Activated CD4-positive, CD25-positive, alpha-beta regulatory T cell (primary cell): ENCODE measurements at places on chromosomes 1 and 21.

- DNase-seq = no peak
These were observed 9.3 kb downstream of the F5 start for GRCh38 chr1:169576935-169577331.

GRCh38 chr1:32733582-32734321, 31.2 kb upstream of the SYNC start:
- DNase-seq = no peak

DNA sequence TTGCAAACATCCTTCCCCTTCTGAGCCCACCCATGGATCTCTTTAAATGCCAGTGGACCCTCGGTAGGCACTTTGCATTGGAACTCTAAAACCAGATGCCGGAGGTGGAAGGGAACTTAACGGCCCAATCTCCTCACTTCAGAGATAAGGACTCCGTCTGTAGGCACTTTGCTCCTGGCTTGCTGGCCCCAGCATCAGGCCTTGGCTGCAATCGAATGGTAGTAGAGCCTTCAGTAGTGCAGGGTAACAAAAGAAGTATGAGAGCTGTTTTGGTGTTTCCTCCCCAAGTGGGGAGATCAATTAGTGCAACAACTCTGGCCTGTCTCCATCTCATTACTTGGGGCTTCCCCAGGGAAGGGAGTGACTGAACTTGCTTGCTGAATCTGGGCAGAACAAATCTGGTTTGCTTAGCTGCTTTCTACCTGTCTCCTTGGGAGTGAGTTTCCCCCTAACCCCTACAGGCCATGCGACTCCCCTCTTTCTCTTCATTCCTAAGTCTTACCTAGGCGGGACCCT, 70.8 kb downstream of the TENT5C start:
- no peak for DNase-seq

DNA sequence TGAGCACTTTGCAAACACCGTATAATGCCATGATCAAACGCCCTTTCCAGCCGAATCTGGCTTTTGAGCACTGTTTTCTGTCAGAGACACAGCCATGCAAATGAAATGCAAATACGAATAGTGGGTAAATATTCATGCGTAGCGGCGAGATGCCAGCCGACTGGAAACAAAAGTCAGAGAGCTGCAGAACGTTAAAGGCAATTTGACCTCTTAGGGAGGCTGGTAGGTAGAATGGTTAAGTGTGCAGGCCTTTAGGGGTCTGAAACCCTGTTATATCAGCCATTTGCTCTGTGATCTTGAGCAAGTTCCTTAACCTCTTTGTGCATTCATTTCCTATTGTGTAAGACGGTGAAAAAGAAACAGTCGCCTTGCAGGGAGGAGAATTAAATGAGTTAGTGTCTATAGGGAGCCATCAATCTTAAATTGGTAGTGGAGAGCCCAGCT, 6.5 kb upstream of the SDHB start:
- no peak for DNase-seq

GRCh38 chr1:30256911-30257310, 466.5 kb downstream of the MATN1 start:
- no peak for DNase-seq

DNA sequence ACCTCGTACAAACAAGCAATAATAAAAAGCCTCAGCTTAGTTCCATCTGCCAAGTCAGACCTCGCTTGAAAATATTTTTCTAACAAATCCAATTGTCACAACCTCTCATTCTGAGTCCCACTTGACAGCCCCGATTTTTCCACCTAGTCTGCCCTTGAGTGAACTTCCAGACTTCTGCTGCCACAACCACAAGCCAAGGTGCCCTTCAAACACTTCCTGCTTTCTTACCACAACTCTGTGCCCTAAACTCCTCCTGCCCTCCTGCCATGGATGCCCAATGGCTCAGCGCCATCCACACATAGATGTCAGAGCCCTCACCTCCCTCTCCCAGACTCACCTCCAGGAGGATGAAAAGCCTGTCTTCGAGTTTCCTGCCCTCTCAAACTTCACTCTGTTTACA, 3.9 kb downstream of the TMPRSS2 start:
- DNase-seq = no peak

GRCh38 chr1:10242811-10243210, 32.4 kb downstream of the KIF1B start:
- DNase-seq = no peak

- DNase-seq = no peak
These were observed 4.1 kb upstream of the ATP2B4 start for GRCh38 chr1:203622486-203622885.

- DNase-seq = no peak
These were observed 35.9 kb upstream of the NEK2 start for GRCh38 chr1:211711315-211711705.

DNA sequence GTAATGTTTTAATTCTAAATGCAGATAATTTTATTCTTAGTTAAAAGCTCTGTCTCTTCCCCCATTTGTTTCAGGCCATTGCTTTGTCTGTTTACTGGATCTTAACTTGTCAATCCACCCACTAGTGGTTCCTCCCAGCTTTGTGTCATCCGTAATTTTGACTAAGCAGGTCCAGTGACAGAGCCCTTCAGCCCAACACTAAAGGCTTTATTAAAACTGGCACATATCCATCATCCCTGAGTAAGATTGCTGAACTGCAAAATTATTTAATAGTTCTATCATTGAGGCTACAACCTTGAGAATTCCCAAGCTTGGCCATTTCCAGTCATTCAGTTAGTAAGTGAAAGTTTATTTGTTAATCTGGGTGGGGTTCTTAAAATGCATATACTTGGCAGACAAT, 96.7 kb downstream of the NGF start:
- DNase-seq = no peak

GRCh38 chr1:179968284-179968993, 13.8 kb downstream of the CEP350 start:
- no peak for DNase-seq

DNA sequence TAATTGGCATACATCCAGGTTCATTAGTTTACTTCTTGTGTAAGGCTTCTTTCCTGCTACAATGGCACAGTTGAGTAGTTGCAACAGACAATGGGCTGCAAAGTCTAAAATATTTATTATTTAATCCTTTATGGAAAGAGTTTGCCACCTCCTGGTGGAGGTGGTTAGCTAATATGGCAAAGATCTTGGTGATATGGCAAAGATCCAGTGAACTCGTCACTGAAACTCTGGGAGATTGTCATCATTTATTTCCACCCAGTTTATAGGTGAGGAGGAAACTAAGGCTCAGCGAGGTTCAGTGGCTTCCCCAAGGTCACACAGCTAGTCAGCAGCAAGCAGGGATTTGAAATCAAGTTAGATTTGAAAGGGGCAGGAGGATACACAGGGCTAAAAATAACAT, 16.1 kb upstream of the IFFO2 start:
- DNase-seq = no peak

- DNase-seq = no peak
These were observed 27.5 kb upstream of the PRKACB start for GRCh38 chr1:84116558-84116957.

DNA sequence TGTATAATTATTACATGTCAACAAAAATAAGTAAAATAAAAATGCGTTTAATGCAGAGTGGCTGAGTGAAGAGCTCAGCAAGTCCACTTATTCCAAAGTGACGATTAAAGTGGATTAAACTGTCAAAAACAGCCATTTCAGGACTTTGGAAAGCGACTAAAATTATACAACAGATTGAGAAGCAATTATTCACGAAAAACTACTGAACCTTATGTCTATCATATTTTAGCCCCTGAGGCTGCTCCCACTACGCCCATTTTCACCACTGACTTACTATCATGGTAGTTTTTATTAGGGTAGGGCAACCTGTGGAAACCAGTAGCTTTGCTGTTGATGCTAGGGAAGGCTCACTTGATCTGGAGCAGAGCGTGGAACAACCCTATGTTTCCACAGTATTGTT, 114.3 kb upstream of the GPR52 start:
- DNase-seq = no peak

- no peak for DNase-seq
These were observed 115.0 kb upstream of the TMPRSS2 start for GRCh38 chr21:41622831-41623548.

GRCh38 chr1:156443286-156443685, 57.3 kb downstream of the MEF2D start:
- DNase-seq = no peak

GRCh38 chr1:3548156-3548893, 63.0 kb downstream of the MEGF6 start:
- no peak for DNase-seq

DNA sequence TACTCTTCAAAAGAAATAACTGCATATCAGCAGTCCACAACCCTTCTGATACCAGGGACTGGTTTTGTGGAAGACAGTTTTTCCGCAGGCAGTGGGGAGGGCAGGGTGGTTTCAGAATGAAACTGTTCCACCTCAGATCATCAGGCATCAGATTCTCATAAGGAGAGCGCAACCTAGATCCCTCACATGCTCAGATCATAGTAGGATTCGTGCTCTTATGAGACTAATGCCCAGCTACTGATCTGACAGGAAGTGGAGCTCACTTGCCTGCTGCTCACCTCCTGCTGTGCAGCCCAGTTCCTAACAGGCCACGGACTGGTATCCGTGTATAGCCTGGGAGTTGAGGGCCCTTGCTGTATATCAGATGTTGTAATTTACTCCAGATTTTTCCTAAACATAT, 11.5 kb downstream of the RO60 start:
- DNase-seq = no peak

- no peak for DNase-seq
These were observed 108.8 kb downstream of the CHD1L start for GRCh38 chr1:147351140-147351835.

DNA sequence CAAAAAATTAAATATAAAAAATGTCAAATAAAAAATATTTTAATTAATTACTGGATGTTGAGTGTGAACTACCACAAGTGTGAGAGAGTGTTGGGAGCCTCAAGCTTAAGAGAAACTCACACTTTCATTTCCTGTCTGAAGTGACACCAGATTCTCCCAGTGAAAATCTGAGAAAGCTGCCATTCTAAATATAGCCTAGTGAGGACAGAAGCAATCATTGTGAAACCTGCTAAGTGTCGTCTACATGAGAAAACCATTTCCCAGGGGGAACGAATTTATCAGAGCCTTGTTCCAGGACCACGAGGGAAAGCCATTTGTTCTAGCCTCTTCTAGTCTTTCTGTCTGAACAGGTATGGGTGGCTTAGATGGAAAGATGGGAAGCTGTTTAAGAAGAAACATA, 329.3 kb upstream of the PRMT6 start:
- no peak for DNase-seq

DNA sequence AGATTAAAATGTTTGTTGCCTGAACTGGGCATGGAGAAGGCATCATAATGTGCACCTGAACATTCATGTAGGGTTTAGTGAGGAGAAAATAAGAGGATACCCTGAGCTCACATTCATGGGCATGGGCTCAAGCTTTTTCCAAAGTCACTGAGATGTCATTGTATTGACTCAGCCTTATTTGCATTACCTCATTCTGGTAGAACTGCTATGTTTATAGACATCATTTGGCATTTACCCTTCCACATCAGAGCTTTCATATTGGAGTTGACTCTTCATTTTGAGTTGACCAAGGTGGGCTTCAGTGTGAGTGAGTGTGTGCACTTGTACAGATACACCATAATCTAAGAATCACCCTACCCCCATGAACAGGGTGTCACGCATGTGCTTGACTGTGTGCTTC, 143.2 kb downstream of the PBX1 start:
- no peak for DNase-seq

- no peak for DNase-seq
These were observed 33.9 kb upstream of the TSNAX start for GRCh38 chr1:231494439-231495110.

DNA sequence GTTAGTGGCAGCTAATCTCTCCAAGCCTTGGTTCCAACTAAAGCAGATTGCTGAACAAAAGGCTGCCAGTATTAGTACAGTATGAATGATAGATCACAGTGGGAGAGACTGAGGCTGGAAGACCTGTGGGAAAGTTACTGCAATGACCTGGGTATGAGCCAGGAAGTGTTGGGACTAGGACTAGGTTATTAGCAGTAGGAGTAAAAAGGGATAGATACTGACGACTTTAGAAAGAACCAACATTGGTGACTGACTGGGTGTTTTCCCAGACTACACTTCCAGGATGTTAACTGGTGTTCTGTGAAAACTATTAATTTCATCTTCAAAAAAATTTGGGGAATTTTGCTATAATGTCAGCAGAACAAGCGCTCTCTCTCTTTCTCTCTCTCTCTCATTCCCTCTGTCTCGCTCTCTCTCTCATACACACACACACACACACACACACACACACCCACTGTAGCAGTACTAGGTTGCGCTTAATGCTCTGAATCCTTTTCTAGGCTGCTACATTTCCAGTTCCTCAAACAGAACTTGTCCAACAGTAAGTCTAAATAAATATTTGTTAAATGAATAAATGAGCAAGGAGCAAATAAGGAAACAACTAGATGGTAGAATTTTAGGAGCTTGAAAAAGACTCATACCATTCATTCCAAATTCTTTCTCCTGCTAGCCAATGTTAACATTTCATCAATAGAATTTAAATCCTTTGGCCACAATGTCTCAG, 47.6 kb upstream of the RGS8 start:
- DNase-seq = no peak

GRCh38 chr21:43006874-43007208, 32.5 kb downstream of the PKNOX1 start:
- no peak for DNase-seq

- no peak for DNase-seq
These were observed 977 bp downstream of the TRAF3IP3 start for GRCh38 chr1:209756615-209757445.
